ENCODE measurements at places on chromosomes 11 and 22.

DNA sequence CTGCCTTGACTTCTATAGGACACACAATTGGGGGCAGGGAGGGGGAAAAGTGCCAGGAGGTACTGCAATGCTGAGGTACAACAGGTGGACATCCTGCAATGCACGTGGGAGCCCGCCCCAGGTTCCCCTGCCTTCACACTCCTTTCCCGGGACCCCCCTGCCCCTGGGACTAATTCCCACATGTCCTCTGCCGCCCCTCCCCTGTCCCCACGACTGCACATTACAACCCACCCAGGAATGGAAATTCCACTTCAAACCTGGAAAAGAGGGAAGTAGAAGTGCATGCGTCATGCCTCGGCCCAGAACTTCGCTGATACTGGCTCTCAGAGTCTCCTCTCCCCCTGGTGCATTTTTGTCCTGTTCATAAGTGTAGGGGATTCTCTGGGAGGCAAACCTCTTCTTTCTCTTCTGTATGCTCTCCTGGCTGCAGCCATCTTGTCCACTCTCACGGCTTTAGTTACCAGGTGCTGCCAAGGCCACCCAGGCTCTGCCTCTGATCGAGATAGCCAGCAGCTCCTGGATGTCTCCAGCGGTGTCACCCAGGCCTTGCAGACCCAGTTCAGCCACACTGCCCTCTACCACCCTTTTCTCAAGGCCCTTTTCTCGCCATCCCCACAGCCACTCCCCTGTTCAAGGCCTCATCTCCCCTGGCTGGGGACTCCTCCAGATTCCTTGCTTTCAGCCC is 43.7 kb downstream of the GDPD5 start:
- no peak for DNase-seq

GRCh38 chr11:70732023-70732880 is 333.9 kb downstream of the CTTN start:
- DNase-seq = no peak

- DNase-seq = no peak
These were observed 607 bp downstream of the MRPL11 start for GRCh38 chr11:66437979-66438503.

DNA sequence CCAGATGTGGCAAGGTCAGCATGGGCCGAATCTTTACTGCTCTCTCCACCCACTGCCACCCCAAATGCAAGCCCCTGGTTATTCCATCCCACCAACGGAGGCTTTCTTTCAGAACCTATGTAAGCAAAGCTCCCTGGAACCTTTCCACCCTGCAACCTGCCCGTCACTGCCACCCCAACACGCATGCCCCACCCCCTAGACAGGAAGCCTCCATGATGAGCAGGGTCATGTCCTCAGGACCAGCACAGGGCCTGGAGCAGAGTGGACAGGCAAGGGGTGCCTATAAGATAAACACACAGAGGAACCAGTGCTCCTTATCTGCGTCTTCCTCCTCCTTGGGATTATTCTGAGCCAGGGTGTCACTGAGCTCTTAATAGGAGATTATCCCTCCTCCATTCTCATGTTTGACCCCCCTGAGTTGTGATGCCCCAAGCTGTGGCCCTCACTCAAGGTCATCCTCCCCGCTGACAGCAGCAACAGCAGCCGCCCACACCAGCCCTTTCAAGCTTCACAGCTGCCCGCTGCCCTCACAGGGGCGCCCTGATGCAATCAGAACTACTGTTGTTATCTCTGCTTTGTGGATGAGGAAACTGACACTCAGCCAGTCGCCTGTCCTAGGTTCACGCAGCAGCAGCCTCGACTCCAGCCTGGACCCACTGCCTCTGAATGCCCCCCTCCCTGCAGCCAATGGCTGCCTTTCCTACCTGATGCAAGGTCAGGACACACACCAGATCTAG is 647.3 kb downstream of the TBC1D22A start:
- DNase-seq = no peak

DNA sequence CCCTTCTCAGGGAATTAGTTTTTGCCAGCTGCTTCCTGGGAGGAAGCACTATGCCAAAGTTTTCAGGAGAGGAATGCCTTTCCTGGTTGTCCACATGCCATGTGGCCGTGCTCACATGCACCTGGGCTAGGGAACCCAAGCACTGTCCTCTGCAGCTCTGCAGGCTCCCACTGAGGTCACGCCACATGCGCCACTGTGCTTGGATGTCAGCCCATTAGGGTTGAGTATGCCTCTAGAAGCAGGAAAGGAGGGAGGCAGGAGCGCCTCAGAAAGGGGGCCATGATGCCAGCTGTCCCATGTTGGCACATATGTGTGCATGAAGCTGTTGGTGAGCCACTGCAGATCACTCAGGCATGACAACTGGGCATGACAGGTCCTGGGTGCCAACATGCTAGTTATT is 81.6 kb upstream of the SUSD2 start:
- DNase-seq = no peak

DNA sequence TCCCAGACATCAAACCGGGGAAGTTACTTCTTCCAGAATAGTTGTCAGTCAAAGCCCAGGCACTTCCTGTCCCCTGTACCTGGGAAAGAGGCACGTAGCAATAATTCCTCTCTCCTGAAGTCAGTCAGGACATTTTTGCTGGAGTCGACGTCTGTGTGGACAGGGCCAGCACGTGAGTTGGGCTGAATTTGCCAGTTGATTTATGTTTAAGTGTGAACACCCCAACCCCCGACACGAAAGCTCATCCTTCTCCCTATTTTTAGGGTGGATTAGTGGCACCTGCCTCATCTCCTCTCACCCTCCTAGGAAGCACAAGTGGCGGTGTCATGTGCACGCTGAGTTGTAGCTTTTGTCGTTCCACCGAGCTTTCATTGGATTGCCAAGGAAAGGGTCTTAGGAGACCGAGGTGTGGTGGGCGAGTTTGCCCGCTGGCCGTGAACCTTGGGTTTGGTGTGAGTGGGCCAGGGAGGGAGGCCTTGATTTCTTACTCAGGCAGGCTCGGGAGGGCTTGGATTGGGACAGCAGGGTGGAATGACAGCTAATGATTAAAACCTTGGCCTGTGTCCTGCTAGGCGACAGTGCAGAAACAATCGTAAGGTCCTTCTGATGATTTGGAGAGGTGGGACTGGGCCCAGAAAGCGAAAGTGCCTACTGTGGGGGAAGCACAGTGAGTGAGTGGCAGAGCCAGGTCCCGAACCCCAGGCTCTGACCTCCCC is 87.0 kb upstream of the CRYBB3 start:
- no peak for DNase-seq

GRCh38 chr11:66523611-66524010 is 13.2 kb downstream of the BBS1 start:
- DNase-seq = no peak

DNA sequence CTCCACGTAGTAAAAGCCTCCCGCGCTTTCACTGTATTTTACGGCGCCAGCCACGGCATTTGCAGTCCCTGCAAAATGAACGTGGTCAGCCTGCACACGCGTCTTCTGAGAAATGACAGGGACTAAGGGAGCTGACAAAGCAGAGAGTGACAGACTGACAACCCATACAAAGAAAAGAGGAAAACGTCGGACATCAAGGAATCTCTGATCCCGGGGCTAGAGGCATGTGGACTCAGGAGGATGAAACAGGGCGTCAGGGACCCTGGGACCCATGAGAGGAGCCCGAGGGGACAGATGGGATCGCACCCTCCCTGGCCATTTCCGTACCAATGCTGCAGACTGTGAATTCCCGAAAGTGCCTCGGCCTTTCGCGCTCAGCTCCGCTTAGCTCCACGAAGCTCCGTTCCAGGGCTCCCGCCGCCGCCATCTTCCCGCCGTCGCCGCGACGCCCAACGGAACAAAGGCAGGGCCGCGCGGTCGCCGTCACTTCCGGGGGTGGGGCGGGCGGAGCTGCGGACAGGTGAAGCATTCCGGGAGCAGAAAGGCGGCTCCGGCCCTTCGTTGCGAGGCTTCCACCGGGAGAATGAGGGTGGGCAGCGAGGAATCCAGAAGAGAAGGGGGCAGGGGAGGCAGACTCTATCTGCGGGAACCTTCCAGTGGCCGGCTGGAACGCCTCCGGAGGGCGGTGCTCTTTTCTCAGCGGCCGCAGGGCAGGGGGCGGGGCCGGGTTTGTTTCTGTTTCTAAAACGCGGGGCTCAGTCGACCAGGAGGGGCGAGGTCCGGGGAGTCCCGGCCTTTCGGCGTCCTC is at the start of gene NUP160:
NUP160 (minus strand) TSS at position 459 of the 808 bp plus-strand sequence; CDS start at position 427, 32 bp downstream.
- peak; percentile 82 for DNase-seq

DNA sequence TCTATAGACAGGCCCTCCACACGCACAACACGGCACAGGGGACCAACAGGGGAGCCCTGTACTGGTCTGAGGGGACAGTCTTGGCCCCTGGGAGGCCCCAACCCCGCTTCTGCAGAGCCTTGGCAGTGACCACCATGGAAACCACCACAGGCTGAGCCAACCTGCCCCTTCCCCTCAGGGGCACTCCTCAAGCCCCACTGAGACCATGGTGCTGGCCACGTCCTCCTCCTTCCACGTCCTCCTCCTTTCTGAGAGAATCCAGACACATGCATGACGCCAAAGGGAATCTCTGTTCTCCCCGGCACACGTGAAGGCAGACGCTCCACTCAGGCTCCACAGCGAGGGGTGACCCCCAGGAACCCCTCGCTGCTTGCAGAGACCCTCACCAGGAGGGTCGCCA is 2.7 kb downstream of the BRD1 start:
- no peak for DNase-seq

GRCh38 chr11:66126064-66126463 is 56.0 kb downstream of the PACS1 start:
- no peak for DNase-seq

- no peak for DNase-seq
These were observed 72.6 kb downstream of the C22orf31 start for GRCh38 chr22:28989035-28989464.

GRCh38 chr11:75315439-75315805 is 36.0 kb downstream of the ARRB1 start:
- DNase-seq = no peak

DNA sequence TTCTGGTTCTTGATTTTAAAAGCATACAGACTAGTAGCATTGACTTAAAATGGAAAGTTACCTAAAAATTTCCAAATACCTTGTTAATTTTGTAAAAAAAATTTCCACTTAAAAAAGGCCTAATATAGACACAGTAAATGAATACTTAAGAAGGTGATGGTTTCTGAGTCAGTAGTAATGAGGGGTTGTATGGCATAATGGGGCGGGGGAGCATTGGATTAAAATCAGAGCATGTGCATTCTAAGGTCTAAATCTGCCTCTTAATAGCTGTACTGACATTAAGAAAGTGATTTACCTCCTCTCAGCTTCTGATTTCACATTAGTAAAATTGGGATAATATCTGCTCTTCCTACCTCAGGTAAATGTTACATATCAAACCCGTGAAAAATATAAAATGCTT is 446.5 kb downstream of the AASDHPPT start:
- no peak for DNase-seq

DNA sequence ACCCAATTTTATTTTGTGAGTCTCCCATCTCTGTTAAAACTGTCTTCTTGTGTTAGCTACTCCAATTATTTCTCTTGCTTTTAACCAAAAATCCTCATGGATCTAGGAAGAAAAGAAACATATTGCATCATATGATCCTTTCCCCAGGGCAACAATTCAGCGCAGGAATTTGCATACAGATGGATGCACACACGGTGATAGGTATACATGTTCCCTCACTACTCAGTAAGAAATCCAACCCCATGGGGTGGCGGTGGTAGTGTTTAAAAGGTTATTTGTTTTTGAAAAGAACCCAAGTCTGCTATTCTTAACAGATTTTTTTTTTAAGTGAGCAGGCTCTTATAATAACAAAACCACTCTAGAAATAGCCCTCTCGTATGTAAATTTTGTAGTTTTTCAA is 4.2 kb upstream of the SYN3 start:
- DNase-seq = no peak

DNA sequence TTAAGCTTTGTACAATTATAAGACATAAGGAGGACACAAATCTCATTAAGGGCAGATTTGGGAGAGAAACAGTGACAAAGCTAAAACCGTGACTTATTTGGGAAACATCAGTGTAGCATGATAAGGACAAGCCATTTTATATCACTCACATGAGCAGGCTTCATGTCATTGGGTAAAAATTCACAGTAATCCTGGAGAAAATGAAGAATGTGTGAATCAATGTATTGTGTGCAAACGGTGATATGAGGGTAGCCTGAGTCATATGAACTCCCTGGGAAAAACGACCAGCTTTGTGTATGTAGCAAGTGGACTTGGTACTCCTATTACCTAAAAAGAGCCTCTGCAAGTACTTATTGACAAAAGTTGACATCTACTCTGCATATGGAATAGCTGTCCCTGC is 6.0 kb upstream of the TRIM34 start:
- no peak for DNase-seq

- DNase-seq = no peak
These were observed 2.9 kb upstream of the KIRREL3 start for GRCh38 chr11:127003260-127003981.

DNA sequence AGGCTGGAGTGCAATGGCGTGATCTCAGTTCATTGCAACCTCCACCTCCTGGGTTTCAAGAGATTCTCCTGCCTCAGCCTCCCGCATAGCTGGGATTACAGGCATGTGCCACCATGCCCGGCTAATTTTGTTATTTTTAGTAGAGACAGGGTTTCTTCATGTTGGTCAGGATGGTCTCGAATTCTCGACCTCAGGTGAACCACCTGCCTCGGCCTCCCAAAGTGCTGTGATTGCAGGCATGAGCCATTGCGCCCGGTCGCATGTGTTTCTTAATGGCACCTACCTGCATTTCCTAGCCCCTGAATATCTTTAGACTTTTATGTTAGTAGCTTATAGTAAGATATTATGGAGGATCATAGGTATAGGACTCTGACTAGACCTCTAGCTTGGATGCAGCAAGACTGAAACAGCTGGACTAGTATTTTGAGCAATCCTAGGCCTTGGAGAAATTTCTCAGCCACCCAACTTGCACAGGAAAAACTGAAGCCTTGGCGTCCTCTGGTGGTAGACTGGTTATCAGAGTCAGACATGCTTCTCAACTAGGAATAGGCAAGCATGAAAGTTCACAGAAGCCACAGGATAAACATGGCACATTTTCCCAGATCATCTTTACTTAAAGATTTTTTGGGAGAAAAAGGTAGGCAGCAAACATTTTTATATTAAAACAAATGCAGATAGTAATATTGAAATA is 22.7 kb upstream of the C1QTNF4 start:
- no peak for DNase-seq

DNA sequence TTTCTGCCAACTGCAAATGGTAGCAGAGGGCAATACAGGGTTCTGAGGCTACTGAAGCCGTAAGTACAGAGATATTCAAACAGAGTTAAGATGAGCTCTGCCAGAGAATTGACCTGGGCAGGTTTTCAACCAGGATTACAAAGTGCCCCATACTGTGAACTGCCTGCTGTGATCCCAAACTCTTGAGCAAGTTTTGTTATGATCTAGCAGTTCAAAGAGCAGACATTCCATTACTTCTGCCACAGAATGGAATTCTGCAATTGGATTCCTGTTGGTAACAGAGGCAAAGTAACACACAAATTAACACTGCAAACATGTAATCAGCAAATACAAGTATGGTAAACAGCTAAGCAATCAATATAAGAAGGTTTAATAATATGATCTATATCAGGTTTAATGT is 31.2 kb downstream of the ALG9 start:
- DNase-seq = no peak
